ENCODE measurements at places on chromosomes 5 and 9. TPM values are rescaled to one million over a fixed set of nuclear protein-coding genes. Genes with fewer than 3 reads are reported as not detected.
A peak's percentile ranks its signal among the peaks of the same experiment; 100 is the strongest.

DNA sequence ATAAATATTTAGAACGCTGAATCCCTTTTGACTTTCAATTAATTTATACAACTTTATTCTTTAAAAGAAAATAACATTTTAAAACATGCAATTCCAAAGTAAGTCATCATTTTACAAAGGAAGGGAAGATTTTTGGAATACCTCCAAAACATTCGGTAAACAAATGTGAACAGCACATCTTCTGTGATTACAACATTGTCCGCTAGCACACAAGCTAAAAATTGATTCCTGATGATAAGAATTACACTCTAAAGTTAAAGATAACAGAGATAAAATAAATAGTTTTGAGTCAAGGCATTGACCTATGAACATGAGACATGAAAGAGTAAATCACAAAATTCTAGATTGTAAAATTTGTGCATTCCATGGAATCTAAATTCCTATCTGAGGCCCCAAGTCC is 56.2 kb upstream of the TRAF1 start:
- DNase-seq: peak; percentile 64

- DNase-seq: no peak
These were observed 43.2 kb downstream of the KCNMB1 start for GRCh38 chr5:170345971-170346370.

DNA sequence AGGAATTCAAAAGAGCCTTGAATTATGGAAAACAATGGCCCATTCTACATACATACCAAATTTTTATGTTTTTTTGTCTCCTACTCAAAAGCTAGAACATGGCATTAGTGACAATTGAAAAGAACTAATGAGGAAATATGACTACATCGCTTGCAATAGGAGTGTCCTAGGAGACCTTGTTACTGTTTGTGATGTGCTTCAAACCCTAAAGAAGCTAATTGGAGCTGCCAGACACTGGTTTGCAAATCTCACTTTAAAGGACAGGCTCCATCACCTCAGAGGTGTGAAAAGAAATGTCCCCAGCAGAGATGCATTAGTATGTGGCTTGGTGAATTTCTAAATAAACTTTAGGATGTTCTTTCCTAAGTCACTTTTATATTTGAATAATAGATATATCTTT is 354.2 kb upstream of the EFNA5 start:
- no peak for DNase-seq

GRCh38 chr5:93658044-93658443 is 75.0 kb downstream of the NR2F1 start:
- peak; percentile 6 for DNase-seq

Gene ANKRD18B
- total RNA-seq: 0.11 TPM

DNA sequence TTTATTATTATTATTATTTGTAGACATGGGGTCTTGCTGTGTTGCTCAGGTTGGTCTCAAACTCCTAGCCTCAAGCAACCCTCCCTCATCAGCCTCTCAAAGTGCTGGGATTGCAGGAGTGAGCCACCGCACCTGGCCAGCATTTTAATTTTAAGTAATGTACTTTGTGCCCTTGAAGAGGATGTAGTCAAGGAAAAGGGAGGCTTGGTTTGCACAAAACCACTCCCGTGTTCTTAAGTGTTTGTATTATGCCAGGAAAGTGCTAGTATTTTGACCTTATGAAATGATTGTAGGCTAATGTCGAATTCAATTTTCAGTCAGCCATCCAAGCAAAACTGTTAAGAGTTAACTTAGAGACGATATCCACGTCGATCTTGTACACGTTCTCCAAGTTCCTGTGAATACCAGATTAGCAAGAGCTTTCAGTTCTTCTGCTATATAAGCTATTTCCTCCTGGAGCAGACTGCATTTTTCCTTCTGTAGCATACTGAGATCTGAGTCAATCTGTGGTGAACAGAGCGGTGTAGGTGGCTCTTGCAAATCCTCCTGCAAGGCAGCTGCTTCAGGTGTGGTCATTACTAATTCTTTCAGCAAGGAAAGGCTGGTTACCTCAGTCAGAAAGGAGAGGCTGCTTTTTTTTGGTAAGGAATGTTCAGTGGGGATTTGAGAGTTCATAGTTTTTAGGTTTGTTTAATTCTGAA is 23.7 kb downstream of the CCDC171 start:
- no peak for DNase-seq

- DNase-seq: peak; percentile 98
These were observed at the start of gene SPRY4 for GRCh38 chr5:142324871-142325724. Gene SPRY4 (minus strand): TSS chr5:142325021. CDS start chr5:142315108, 9,913 bp downstream.

- peak; percentile 84 for DNase-seq
These were observed 25.7 kb downstream of the PDGFRB start for GRCh38 chr5:150129813-150130492.

- no peak for DNase-seq
These were observed 19.6 kb downstream of the UGCG start for GRCh38 chr9:111916234-111916645.

Gene ZNF879
- 1.8 TPM for total RNA-seq

DNA sequence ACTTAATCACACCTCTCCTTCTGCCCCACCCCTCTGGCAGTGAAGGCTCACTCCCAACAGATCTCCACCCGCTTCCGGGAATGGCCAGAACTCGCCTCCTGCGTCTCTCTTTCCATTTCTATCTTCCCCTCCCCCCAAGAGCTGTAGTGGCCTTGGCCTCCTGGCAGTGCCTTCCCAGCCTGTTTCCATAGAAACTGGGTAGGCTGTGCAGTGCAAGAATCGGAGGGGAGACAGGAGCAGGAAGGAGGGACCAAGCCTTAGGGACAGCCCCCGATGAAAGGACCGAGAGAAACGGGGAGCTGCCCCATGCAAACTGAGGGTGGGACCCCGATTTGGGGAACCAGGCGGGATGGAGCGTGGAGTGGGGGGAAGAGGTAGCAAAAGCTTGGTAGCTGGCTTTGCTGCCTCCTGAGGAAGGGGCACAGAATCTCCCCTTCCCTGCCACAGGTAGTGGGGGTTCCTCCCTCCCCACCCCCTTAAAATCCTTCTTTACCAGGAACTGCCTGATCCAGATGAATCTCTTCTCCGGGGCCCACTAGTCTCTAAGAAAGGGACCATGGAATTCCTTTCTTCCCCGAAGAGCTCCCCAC is 4.5 kb upstream of the PCDH1 start:
- no peak for DNase-seq

DNA sequence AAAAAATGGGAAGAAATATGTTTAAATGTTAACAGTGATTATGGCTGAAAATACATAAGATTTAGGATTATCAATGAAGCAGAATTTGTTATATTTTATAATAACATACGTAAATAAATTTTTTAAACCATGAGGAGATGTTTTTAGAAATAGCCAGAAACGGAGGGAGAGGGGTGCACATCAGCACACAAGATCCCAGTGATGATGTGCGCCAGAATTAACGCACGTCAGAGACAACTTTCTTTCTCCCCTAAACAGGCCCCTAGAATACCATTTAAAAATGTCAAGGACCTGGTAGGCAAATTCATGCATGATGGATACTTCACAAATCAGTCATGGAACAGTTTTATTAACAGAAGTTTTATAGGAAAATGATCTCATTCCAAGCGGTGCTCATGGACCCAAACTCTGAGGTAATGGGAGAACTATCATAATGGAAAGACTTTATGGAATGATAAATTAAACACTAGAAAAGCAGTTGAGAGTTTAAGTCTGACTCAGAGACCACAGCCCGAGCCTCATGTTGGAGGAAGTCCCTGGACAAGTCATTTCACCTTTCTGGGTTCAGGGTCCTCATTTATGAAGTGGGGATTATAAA is 258.9 kb upstream of the GAS1 start:
- peak; percentile 80 for DNase-seq

Gene DENND4C
- 28.9 TPM for total RNA-seq

DNA sequence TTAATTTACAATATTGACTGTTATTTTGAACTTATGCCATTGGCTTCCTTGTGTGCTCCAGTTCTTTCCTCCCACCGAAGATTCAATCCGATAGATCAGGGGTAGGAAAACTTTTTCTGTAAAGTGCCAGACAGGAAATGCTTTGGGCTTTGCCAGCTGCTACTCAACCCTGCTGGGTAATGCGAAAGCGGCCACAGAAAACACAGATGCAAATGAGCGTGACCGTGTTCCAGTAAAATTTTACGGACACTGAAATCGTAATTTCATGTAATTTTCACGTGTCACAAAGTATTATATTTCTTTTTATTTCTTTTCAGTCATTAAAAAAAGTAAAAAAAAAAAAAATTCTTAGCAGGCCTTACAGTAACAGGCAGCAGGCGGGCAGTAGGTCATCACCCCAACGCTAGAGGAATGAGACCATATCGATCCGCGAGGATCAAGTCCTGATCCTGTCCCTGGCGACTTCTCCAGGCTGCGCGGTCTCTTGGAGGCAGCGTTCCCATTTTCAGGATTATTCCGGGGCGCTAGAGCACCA is 599 bp downstream of the NMRK1 start:
- DNase-seq: peak; percentile 78
